ENCODE measurements at places on chromosomes 4 and X.

- no peak for DNase-seq
Observed at GRCh38 chr4:164748375-164748774, 5.6 kb upstream of the SMIM31 start.

DNA sequence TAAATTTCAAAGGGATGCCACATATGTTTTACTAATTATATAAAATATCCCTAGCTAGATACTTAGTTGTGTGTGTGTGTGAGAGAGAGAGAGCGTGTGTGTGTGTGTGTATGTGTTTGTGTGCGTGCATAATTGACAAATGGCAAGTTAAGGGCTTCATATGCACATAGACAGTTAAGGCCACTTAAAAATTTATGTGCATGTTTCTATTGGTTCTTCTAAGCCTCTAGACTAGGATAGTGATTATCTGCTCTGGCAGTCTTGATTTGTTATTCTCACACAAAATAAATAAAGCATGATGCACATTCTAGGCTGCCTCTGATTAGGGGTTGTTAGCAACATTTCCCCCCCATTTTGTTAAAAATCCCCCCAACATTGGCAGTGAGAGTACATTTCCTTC lies 279.0 kb upstream of the TAPT1 start:
- DNase-seq, result no peak

DNA sequence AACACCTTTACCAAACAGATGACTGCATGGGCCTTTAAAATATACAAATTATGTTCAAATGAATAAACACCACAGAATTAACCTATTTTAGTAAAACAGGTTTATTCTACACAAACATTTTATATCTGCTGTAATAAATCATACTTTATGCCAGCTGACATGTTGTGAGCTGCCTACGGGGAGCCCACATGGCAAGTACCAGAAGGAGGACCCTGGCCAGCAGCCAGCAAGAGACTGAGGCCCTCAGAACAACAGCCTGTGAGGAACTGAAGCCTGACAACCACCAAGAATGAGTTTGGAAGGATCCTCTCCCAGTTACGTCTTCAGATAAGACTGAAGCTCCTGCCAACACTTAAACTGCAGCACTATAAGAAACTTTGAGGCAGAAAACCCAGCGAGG lies 377.0 kb downstream of the PDGFC start:
- no peak for DNase-seq

DNA sequence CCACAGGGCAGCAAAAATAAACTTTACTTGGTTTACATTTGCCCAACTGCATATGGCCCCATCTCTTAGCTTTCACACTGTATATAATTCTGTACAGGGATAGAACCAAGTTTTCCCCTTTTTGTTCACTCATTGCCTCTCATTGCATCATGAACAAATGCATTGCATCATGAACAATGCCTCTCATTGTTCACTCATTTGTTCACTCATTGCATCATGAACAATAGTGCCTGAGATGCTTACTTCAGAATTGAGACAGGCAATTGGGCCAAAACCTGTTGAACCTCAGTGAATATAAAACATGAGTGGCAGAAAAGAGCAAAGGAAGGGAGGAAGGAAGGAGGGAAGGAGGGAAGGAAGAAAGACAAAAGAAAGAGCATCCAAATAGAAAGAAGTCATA lies 98.2 kb downstream of the SOWAHB start:
- DNase-seq, result no peak

DNA sequence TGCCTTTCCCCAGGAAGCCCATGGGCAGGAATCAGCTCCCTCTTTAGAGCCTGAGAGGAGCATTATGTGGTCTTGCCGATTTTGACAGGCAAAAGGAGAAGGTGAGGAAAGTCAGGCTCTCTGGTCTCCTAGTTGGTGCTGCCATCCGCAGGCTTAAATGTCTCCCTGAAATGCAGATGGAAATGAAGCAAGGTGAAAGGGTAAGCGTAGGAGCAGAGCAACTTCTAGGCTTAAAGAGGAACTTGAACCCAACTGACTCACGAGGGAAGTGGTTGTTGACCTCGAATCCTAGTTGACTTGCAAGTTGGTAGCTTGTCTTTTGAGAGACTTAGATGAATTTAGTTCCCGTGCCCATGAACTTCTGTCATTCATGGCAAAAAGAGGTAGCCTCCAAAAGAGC lies 205.9 kb downstream of the PTTG2 start:
- DNase-seq, result no peak

GRCh38 chr4:123398066-123398852 lies 1.7 kb downstream of the SPRY1 start:
- DNase-seq, result no peak

DNA sequence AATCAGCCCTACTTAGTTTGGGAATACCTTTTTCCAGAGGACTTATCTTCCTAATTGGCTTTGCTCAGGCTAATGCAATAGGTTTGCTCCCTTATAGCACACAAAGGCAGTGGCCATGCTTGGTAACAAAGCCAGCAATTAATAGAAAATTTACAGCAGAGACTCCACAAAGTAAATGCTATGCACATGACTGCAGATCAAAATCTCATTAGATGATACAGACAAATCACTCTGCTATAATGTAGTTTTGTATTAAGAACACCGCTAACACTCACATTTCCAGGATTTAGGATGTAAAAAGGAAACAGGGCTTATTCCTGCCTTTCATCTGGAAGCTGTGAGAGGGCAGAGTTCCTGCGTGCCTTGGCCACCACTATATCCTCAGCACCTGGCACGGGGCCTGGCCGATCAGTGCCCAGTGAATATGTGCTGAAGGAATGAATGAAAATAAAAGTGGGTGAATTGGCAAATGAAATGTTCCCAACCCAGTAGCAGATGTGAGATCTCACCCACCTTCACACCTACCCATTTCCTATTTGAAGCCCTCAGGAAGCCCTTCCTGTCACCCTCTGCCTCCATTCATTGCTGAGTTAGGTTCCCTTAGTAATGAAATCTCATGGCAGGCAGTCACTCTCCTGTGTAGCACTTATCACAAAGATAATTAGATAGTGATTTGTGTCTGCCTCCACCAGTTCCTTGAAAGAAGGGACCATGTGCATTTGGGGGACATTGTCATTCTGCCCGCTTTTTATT lies 5.1 kb downstream of the SEPTIN6 start:
- DNase-seq, result no peak

- DNase-seq, result no peak
Observed at GRCh38 chr4:18292411-18292810, 270.9 kb upstream of the LCORL start.

DNA sequence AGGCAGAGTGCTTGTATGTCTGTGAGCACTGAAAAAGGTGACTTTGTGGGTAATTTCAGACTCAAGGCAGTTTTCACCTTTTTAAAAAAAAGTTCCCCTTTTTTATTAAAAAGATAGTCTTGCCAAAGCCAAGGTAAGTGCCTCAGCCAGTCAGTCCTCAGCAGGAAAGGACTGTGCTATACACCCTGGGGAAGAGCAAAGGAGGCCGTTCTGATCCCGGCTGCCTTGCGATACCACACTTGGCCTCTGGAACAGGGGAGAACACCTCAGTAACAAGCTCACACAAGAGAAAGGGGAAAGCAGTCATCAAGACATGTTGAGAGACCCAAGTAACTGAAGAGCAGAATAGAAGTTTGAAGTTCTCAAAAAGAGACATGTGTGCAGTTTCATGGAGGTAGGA lies 541.7 kb downstream of the BCOR start:
- DNase-seq, result no peak

GRCh38 chr4:54661686-54662085 lies 3.9 kb downstream of the KIT start:
- DNase-seq, result no peak

- no peak for DNase-seq
Observed at GRCh38 chrX:100591256-100592051, 6.7 kb downstream of the TNMD start.

DNA sequence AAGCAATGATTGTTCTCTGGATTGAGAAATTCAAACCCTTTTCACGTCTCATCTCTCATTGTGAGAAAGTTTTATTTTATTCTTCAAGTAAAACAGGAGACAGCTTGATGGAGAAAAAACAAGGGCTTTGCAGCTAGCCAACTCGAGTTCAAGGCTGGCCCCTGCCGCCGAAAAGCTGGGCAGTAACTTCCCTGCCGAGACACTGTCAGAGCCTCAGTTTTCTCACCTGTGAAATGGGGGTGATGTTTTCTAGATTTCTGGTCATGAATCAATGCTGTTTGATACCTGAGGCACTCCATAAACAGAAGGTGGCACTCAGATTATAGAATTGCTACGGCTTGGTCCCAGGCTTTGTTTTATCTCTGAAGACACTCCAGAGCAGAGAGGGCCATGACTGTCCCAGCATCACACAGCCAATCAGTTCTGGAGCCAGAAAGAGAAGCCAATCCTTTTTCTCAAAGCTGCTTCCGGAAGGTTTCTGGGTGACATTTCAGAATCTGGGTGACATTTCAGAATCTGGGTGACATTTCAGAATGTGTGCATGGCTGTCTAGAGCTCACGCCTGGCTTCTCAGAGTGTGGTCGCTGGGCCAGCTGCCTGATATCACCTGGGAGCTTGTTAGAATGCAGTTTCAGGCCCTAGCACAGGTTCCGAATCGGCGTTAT lies 33.2 kb downstream of the HMX1 start:
- no peak for DNase-seq

DNA sequence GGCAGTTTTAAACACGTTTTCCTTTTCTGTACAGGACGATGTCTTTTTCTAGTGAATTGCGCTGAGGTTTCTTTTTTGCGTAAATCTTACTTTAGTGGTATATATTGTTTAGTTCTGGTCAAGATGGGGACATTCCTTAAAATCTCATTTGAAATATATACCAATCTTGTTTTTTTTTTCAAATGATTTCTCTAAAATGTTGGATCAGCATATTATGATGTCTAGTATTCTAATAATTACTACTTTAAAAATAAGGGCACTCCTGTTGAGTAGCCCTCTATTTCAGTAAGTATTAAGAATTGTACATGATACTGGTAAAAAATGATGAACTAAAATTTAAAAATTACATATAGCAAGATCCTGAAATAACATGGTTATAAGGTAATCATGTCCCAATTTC lies 224.1 kb upstream of the ARHGAP24 start:
- no peak for DNase-seq

- no peak for DNase-seq
Observed at GRCh38 chrX:108641589-108642272, 94.6 kb downstream of the IRS4 start.

GRCh38 chrX:110146521-110146920 lies 143.6 kb downstream of the TMEM164 start:
- no peak for DNase-seq

- no peak for DNase-seq
Observed at GRCh38 chr4:147828331-147828905, 96.5 kb downstream of the ARHGAP10 start.

GRCh38 chr4:17823871-17824669 lies 13.3 kb downstream of the NCAPG start:
- DNase-seq, result no peak

DNA sequence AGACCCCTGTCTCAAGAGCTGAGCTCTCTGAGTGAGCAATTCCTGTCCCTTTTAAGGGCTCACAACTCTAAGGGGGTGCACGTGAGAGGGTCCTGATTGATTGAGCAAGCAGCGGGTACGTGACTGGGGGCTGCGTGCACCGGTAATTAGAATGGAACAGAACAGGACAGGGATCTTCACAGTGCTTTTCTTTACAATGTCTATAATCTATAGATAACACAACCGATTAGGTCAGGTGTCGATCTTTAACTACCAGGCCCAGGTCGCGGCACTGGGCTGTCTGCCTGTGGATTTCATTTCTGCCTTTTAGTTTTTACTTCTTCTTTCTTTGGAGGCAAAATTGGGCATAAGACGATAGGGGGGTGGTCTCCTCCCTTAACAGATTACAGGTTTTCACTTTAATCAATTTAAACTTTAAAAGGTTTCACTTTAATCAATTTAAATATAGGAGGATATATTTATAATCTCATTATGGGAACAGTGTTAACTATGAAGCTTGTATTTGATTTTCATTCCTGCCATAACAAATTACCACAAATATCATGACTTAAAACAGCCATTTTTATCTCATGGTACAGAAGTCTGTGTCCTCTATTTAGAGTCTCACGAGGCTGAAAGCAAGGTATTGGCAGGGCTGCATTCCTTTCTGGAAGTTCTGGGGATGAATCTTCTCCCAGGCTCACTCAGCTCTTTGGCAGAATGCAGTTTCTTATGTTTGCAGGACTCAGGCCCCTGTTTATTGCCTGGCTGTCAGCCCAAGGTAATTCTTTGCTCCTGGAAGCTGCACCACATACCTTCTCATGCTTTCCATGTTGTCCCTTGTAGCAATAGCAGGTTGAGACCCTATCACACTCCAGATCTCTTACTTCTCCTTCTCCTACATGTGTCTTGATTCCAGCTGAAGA lies 5.2 kb downstream of the SPATA4 start:
- no peak for DNase-seq

DNA sequence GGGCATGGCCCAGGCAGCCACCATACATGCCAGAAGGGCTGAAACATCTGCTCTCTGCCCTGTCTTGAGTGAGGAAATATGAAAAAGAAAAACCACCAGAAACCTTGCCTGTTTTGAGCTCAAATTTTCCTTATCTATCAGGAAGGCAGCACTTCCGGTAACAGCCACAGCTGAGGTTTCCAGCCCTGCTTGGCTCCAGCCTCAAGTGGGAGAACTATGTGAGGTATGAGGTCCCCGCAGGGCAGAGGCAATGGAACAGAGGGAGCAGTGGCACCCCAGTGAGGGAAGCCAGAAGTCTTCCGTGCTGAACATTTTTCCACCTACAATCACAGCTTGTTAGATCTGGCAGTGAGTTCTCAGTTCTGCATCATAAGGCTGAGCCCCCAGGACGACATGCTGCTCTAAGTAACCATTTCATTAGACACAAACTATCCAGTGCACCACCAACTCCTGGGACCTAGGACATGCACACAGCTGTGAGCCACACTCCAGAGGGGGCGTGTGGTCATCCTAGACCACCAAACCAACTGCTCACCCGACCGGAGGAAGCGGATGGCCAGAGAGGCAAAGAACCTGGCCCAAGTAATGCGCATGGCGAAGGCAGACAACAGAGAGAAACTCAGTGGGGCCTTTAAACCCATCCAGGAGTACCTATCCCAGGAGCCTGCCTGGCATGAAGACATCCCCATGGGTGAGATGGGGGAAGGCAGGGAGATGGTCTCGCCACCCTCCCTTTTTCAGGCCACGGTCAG lies 22.6 kb downstream of the WDR1 start:
- peak; percentile 55 for DNase-seq

DNA sequence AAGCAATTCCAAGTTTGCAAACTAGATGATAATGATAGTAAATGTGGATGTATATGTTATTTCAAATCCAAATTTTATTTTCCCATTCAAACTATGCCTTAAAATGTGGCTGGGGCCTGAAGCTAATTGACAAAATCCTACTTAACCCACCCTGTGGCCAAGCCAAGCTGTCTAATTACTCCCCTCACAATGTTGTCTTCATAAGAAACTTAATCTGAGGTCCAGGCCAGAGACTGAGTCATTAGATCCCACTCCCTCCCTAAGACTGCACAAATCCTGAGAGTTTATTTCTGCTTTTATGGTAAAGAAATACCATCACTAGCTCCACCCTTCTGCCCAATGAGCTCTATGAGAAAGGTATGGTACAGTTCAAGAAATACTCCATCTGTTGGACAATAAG lies 16.6 kb downstream of the SMPX start:
- no peak for DNase-seq

GRCh38 chrX:21700967-21701366 lies 42.8 kb upstream of the KLHL34 start:
- DNase-seq, result no peak

Data from stimulated activated CD4-positive, alpha-beta T cell treated with anti-CD3 and anti-CD28 coated beads, TNF-alpha, amount 100 ng/mL, for 24 hours (primary cell).